SW 1271 (cell line): ENCODE measurements at places on chromosomes 16 and 17.

- no peak for DNase-seq
Observed at GRCh38 chr17:41806685-41807445, 4.9 kb downstream of the P3H4 start.

DNA sequence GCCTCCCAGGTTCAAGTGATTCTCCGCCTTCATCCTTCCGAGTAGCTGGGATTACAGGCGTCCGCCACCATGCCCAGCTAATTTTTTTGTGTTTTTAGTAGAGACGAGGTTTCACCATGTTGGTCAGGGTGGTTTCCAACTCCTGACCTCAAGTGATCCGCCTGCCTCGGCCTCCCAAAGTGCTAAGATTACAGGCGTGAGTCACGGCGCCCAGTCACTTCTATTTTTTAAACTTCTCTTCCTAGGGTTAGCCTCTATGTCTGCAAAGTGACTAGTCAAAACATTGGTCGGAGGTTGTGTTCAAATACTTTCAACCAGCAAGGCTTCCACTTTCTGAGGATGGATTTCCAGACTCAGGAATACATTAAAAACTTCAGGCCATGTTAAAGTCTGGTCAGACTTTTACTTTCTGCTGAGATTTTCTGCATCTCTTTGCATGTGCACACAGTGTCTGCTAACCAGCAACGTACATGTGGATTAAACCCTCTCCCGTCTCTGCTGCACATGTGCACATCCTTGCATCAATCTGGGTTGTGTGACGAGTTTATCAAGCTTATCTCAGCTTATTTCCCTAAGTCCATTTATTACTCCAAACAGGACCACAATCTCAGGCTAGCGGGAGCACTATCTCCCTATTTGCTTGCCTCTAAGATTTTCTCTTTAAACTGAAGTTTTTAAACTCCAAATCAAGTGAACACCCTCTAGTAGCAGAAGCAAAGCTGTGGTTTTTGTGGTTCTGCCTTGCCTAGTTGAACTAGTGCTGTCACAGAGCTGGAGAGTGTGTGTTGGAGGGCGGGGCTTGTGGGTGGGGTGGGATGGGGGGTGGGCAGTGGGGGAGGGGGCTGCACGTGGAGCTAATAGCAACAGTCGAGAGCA lies 525.2 kb upstream of the GOT2 start:
- DNase-seq, result no peak

DNA sequence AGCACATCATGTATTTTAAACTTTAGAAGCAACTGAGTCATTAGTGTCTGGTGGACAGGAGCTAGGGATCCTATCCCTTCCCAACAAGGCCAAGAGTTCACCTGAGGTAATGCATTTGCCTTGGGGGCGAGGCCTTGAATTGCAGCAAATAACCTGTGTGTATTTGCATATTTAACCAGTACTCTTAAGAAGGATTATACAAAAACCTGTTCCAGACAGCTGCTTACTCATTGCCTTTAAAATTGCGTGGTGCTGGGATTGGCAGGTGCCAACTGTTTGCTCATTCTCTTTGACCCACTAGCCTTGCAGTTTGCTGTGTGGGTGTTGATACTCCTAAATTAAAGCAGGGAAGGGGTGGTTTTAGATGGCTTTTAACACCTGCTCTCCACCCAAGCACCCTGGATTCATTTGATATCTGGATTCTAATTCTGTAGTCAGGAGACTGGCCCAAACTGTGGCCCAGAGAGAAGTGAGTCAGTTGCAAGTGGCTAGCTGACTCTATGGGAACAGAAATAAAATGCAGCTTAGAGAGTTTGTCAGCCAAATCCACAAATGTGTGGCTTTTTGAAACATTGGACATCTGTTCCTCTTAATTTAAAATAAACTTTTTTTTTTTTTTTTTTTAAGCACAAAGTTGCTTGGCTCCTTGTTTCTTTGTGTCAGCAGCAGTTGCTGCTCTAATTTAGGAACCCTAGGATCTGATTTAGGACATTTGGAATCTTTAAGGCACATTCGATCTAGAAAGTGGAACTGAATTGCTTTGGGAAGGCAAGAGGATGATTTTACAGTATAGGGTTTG lies 46.9 kb downstream of the TUBD1 start:
- no peak for DNase-seq

DNA sequence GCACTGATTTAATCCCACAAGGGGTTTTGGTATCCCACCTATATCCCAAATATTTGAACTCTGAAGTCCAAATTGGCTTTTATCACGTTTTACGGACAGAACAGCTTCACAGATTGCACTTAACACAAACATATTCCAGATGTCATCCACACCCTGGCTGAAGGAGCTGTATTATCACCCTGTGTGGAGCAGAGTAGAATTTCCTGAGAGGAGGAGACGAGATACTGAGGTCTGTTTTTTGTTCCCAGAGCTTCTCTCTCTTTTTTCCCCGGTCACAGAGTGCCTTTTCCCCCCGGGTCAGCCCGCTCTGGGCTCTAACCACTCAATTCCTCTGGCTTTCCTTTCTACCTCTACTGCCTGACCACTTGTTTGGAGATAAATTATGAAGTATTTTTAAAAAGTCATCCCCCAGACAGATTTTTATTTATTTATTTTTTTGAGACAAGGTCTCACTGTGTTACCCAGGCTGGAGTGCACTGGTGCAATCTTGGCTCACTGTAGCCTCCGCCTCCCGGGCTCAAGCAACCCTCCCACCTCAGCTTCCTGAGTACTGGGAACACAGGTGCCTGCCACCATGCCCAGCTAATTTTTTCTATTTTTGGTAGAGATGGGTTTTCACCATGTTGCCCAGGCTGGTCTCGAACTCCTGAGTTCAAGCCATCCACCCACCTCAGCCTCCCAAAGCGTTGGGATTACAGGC lies 30.7 kb downstream of the DNAH2 start:
- no peak for DNase-seq

- DNase-seq, result no peak
Observed at GRCh38 chr17:82864713-82865248, 25.0 kb upstream of the ZNF750 start.

GRCh38 chr17:60502145-60502544 lies 23.9 kb downstream of the APPBP2 start:
- no peak for DNase-seq

DNA sequence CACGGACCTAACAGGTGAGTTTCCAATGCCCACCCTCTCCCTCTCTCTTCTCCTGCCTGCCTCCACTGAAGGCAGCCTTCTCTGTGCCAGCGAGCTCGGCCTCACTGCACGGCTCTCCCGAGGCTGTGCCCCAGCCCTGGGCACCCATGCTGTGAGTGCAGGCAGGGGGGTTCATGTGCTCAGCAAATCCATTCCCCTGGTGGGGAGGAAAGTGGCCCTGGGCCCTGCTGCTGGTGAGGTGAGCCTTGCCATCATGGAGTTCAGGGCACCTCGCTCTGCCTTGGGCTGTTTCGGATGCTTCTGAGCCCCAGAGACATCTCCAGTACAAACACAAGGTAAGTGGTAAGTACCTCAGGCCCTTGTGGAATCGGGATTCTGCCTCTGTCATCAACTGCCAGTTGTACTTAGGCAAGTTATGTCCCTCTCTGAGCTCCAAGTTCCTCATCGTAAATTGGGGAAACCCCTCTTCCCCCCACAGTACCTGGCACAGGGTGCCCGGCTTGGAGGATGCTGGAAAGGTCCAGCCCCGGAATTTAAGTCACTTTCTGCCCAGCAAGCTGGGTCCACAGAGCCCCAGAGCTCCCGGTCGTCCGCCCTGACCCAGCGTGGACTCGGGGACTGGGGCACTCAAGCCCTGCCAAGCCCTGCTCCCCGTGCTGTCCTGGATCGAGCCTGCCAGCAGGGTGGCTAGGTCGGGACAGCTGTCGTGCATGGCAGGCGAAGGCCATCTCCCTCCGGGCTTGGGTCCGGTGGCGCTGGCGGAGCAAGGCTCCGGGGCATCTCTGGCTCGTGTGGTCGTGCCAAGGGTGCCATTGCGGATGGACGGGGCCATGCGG lies 684 bp upstream of the NUDT16L1 start:
- no peak for DNase-seq

DNA sequence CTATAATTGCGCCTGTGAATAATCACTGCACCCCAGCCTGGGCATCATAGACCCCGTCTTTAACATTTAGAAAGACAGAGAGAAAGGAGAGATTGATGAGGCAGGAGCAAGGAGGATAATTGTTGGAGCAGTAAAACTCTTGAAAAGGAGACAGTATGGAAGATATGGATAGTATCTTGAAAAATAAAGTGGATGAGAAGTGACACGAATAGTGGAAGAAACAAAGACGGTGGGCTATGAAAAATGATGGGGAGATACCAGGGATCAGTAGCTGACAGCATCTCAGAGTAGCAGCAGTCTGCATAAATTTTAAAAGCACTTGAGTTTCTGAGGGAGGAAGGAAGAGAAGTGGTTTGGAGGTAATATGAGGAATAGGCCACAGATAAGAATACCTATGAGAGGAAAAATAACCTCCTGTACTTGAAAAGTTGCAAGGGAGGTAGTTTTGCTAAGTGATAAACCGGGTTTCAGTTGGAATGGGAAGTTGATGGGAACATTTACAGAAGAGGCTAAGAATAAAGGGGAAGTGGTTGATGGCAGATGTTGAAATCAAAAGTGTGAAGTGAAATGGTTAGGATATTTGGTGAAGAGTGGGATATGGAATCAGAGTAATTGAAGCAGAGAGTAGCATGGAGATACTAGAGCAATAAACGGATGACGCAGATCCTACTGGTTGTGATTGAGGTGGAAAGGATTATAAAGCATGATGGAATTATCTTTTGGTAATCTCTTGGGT lies 1.8 kb upstream of the PPM1D start:
- DNase-seq, result no peak

- no peak for DNase-seq
Observed at GRCh38 chr17:8019166-8019565, 16.8 kb downstream of the GUCY2D start.

DNA sequence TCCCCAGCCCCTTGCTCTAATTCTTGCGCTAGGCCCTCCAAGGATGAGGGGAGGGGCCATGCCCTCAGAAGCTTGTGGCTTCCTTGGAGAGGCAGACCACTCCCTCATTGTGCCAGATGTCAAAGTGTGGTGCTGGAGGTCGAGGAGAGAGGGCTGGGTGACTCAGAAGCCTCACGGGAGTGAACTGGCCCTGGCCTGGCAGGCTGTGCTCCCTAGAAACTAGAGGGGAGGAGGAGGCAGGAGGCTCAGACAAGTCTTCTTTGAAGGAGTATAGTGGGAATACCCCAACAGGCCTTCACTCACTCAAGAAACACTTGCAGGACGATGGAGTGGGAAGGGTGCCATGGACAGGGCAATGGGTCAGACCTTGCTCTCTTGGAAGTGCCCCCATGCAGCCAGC lies 18.5 kb downstream of the ANKRD40 start:
- DNase-seq, result no peak

DNA sequence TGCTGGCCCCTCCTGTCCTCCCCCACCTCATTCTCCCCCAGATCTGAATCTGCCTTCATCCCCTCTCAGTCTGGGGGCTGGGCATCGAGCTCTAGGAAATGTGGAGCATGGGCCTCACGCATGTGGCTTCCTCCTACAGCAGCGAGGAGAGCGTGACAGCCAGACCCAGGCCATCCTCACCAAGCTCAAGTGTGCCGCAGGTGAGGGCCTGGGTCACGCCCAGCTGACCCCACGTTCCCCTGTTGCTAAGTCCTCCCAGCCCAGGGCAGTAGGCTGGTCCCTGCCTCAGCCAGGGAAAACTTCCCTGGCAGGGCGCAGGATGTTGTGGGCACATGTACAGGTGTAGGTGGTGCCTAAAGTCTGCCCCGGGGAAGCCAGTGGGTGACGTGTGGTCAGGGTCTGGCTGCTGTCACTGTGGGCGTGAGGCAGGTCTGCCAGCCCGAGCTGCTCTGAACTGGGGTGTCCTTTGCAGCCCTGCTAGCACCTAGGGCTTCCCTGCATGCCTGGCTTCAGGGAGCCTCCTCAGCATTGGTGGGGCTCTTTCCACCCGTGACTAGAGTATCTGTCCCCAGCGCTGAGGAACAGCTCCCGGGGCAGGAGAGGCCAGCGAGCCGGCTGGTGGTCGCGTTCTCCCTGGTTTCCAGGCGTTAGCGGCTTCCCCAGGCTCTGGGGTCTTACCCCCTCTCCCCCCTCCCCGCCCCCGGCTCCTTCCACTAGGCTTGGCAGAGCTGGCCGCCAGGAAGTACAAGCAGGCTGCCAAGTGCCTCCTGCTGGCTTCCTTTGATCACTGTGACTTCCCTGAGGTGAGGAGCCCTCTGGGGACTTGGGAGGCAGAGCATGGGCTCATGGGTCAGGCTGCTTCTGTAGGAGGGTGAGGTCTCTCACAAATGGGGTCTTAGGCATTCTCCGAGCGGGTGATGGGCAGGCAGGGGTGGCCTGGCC lies 3.6 kb downstream of the GPS1 start:
- DNase-seq, result no peak

- no peak for DNase-seq
Observed at GRCh38 chr16:11624636-11625607, 38.2 kb upstream of the LITAF start.

GRCh38 chr17:77594416-77595209 lies 363.9 kb upstream of the TNRC6C start:
- no peak for DNase-seq
